Endodermal cell (in vitro differentiated cells): ENCODE measurements at places on chromosomes 16 and 17. TPM values are rescaled to one million over a fixed set of nuclear protein-coding genes. Genes with fewer than 3 reads are reported as not detected.
A peak's percentile ranks its signal among the peaks of the same experiment; 100 is the strongest.

GRCh38 chr16:68711421-68712139 is 25.5 kb upstream of the CDH1 start:
- DNase-seq = no peak

DNA sequence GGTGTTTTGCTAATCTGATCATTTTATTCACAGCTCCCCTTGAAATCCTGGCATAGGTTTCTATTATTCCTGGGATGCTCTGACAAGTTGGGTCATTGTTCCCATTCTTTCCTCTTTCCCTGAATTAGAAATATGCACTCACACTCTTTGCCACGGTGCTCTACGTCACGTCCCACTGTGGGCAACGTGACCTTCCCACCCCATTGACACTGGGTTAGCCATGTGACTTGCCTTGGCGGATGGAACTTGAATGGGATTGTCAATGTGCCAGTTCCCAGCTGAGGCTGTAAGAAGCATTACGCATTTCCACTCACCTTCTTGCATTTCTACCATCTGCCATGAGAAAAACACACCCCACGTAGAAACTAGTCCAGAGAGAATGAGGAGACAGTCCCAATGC is 492.4 kb downstream of the SHISA9 start:
- no peak for DNase-seq

DNA sequence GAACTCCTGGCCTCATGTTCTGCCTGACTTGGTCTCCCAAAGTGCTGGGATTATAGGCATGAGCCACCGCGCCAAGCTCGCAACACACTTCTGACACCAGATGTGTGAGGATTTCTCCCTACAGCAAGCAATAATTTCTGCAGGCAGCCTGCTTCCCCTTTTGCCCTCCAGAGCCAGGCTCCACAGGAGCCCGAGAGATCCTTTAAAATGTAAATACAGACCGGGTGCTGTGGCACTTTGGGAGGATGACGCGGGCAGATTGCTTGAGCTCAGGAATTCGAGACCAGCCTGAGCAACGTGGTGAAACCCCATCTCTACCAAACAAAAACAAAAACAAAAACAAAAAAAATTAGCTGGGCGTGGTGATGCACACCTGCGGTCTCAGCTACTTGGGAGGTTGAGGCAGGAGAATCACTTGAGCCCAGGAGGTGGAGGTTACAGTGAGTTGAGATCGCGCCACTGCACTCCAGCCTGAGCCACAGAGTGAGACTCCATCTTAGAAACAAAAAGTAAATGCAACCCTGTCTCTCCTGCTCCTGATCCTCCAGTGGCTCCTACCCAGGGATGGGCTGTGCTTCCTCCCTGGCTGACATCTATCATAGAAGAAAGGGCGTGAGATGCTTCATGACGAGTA is 14.7 kb downstream of the C16orf96 start:
- DNase-seq = peak; percentile 90

DNA sequence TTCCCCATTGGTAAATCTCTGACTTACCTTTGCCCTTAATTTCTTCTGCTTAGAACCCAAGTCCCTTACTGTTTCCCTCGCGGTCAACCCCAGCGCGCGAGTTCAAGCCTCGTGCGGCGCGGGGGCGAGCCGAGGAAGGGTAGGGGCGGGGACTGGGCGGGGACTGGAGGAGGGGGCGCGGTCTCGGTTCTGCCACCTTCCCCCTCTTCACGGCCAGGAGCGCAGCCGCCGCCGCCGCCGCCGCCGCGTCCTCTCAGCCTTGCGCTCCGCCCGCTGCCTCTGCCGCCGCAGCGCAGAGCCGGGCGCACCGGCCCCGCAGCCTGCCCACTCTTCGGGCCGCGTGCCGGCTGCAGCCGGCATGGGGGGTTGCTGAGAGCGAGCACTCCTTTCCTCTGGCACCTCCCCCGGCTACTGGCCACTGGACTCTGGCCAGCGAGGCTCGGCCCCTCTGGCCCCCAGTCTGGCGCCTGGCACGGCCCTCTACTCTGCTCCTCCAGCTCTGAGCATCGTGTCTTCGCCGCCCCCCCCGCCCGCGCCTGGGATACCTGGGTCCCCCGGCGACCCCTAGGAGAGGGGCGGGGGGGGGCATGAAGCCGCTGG is at the start of gene RAPGEFL1:
TSS of gene RAPGEFL1 (plus strand) at position 196 of the 600 bp plus-strand sequence. CDS start at position 588, 392 bp downstream.
- DNase-seq = peak; percentile 97

DNA sequence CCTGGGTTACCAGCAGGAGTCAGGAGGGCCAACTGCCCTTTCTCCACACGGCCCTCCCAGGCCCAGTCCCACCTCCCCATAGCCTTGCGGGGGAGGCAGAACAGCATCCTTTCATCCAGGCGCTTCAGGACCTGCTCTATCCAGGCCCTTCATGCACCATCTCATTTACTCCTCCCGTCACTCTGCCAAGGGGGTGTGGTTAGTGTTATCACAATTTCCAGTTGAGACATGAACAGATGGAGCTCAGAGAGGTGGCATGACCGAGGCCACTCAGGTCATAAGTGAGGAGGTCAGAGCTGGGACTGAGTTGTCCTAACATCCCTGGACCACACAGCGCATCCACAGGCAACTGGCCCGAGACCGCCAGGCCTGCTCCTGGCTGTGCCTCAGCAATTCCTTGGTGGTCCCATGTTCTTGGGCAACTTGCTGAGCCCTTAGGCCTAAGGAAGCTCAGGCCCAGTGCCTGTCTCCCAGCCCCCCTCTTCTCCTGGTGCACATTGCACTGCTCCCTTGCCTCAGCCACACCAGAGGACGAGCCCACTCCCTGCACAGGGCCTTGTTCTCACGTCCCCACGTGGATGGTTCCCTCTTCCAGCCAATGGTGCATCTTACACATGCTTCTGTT is 23.8 kb downstream of the C17orf100 start:
- DNase-seq = peak; percentile 40

The NTN1 gene
- total RNA-seq = 40.0 and 40.4 TPM in 2 replicates

The CAMKK1 gene
- 5.1 to 6.3 TPM (median 5.7 TPM) in 3 replicates for total RNA-seq

The ATP1B2 gene
- 6.4 and 7.3 TPM in 2 replicates for total RNA-seq

The MYH3 gene
- 1.1 and 2.0 TPM in 2 replicates for total RNA-seq

The NPIPA8 gene
- total RNA-seq = 0.75 and 1.1 TPM in 2 replicates

The RNF40 gene
- 90.4 and 95.8 TPM in 2 replicates for total RNA-seq
